ENCODE measurements at places on chromosomes 1 and 21.

- no peak for DNase-seq
These were observed 126.5 kb downstream of the SPATA46 start for GRCh38 chr1:162250004-162250730.

- DNase-seq = peak; percentile 94
These were observed 7.6 kb downstream of the GPA33 start for GRCh38 chr1:167082511-167083027.

- DNase-seq = no peak
These were observed 13.9 kb downstream of the OR14I1 start for GRCh38 chr1:248688527-248689298.

DNA sequence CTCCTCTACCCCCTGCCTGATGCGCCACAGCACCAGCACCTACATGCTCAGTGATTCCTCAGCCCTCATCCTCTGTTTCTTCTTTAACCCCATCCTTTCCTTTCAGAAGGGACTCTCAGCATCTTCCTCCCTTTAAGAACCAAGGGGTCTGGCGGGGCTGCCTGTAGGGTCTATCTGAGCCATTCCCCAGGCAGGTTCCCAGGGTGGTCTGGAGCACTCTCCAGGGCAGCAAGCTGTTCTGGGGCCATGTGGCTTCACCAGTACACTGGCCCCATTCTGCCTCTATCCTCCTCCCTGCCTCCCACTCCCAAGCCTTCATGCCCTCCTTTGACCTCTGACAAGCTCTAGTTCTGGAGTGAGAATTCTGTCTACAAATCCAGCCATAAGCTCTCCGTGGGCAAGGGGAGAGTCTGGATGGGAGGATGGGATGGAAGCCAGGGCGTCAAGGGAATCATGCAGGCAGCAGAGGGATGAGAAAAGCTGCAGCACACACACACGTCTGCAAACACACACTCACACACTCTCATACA, 10.4 kb downstream of the BATF3 start:
- no peak for DNase-seq

DNA sequence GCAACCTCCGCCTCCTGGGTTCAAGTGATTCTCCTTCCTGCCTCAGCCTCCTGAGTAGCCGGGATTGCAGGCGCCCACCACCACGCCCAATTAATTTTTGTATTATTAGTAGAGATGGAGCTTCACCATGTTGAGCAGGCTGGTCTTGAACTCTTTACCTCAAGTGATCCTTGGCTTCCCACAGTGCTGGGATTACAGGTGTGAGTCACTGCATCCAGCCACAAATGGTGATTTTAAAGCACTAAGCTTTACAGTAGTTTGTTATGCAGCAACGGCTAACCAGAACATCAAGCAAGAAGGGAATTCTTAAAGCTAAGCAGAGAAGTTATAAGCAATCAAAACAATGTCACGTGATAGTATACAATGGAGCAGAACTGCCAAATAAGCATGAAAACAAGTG, 65.7 kb downstream of the NVL start:
- no peak for DNase-seq

DNA sequence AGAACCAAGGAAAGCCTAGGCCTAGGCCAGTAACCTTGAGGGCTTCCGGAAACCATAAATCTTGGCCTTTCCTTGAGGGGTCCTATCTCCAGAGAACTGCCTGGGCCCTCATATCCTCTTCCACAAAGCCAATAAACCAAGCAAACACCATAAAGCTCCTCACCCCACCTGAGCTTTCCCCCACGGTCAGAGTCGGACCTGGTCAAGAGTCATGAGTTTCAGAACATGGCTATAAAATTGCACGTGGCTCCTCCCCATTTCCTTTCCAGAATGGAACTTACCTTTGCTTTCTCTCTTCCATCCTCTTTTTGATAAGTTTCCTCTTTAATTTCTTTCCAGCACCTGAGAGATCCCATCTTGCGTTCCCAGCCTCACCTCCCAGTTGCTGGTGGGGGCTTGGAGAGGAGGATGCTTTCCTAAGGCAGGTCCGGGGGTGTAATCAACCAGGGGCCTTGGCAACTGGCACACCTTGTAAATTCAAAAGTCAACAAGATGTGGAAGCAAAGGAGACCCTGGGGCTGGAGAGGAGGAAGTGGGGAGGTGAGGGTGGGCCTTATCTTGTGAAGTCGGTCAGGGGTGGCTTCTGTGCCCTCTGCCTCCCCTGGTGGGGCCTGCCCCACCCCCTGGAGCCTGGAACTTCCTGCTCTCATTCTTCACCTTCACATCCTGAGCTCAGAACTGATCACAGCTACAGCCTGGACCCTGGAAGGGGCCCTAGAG, 259.9 kb downstream of the FOXD2 start:
- DNase-seq = peak; percentile 88

DNA sequence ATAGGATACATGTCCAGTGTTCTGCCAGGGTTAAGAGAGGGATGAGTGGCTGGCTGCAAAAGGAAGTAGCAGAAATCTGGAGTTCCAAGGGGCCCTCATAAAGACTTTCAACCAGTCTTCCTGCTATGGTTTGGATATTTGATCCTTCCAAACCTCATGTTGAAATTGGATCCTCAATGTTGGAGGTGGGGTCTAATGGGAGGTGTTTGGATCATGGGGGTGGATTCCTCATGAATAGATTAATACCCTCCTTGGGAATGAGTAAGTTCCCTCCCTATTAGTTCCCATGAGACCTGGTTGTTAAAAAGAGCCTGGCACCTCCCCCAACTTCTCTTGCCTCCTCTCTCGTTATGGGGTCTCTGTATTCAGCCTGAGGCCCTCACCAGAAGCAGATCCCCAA, 10.1 kb upstream of the GNG12 start:
- DNase-seq = no peak

DNA sequence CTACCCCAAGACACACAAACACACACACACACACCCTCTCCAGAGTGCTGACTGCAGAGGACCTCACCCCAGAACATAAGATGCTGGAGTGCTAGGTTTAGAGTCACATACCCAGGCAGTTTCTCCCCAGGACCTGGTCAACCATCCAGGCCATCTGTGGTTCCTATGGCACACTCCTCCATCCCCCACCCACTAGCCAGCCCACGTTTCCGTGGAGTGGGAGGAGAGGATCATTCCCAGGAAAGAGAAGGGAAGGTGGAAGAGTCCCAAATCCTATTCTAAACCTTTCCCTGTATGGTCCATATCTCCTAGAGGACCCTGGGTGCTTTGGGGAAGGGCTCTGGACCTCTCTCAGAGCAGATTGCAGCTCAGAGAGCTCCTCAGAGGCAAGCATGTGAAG, 1.1 kb downstream of the KCNJ9 start:
- no peak for DNase-seq

GRCh38 chr21:24470852-24471251, 1136.4 kb downstream of the MRPL39 start:
- DNase-seq = no peak

DNA sequence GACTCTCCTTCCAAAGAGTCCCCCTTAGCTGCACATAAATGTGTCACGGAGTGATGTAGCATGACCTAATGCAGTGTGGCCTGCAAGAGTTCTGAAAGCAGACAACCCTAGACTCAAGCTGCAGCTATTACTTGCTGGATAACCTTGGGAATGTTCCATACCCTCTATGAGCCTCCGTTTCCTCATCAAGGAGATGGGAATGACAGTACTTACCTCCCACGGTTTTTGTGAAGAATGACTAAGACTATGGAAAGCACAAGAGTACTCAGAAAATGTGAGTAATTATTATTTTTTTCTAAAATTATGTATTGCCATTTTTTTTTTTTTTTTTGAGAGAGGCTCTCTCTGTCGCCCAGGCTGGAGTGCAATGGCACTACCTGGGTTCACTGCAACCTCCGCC, 3.0 kb downstream of the TTC39A start:
- no peak for DNase-seq

DNA sequence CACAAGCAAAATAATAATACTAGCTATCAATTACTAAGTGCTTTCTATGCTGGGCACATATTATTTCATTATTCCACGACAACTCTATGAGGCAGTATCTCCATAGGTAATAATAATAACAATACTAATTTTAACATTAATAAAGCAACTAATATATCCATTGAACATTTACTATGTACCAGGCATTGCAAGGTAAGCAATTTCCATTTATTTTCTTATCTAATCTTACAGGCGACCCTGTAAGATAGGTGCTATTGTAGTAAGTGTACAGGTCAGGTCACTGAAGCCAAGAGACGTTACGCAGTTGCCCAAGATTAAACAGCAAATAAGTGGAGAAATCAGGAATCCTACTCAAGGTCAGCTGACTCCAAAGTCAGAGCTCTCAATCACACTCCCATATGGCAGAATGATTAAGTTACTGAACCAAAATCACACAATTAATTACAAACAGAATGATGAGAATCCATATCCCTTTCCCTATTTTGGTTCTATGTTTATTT, 198.4 kb downstream of the SLC45A1 start:
- no peak for DNase-seq

DNA sequence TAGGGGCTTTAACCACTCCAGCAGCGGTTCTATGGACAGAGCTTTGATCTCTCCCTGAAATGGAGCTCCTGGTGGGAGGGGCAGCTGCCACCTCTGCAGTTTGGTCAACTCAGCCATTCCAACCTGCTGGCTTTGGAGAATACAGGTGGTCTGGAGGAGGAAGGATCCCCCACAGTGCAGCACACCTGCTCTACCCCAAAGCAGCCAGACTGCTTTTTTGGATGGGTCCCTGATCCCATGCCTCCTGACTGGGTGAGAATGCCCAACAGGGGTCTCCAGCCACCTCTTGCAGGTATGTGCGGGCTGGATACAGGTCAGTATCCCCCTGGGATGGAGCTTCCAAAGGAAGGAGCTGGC, 53.9 kb downstream of the TPTE start:
- no peak for DNase-seq
